ENCODE measurements at places on chromosomes 1 and 21.
A peak's percentile ranks its signal among the peaks of the same experiment; 100 is the strongest.

GRCh38 chr1:1122078-1122811 is 6.4 kb upstream of the C1orf159 start:
- peak; percentile 86 for DNase-seq

GRCh38 chr1:186202271-186202764 is 172.7 kb downstream of the TPR start:
- no peak for DNase-seq

GRCh38 chr1:167905182-167905581 is 8.8 kb downstream of the ADCY10 start:
- peak; percentile 49 for DNase-seq

- no peak for DNase-seq
Observed at GRCh38 chr1:100882698-100883097, 11.9 kb downstream of the EXTL2 start.

- no peak for DNase-seq
Observed at GRCh38 chr1:55610203-55610602, 395.0 kb upstream of the USP24 start.

- no peak for DNase-seq
Observed at GRCh38 chr1:212955098-212955497, 4.8 kb downstream of the VASH2 start.

- DNase-seq: peak; percentile 54
Observed at GRCh38 chr1:170666541-170667254, 2.8 kb downstream of the PRRX1 start.

DNA sequence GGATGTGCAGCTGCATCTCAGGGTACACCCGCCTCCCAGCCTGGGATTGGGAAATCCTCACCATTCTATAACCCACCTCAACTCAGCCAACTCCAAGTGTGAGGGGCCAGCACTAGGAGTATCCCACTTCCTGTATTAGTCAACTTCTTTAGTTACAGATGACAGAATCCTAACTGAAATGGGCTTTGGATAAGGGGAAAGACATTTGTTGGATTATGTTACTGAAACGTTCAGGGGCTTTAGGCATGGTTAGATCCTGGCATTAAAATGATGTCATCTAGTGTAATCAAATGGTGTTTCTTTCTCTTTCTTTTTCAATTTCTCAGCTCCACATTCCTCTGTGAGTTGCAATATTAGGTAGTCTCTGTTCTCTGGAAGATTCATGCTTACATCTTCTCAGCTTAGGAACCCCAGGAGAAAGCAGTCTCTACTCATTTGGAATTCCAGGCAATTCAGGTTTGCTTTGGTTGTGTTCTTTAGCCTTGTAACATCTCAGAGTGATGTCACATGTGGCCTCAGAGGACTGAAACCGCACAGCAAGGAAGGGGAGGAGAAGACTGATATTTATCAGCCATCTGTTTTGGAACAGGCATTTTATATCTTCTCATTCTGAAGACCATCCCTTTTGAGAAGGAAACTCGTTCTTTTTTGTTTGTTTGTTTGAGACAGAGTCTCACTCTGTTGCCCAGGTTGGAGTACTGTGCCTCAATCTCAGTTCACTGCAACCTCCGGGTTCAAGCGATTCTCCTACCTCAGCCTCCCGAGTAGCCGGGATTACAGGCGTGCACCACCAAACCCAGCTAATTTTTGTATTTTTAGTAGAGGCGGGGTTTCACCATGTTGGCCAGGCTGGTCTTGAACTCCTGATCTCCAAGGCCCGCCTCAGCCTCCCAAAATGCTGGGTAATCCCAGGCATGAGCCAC is 18.9 kb upstream of the TMEM54 start:
- DNase-seq: no peak

DNA sequence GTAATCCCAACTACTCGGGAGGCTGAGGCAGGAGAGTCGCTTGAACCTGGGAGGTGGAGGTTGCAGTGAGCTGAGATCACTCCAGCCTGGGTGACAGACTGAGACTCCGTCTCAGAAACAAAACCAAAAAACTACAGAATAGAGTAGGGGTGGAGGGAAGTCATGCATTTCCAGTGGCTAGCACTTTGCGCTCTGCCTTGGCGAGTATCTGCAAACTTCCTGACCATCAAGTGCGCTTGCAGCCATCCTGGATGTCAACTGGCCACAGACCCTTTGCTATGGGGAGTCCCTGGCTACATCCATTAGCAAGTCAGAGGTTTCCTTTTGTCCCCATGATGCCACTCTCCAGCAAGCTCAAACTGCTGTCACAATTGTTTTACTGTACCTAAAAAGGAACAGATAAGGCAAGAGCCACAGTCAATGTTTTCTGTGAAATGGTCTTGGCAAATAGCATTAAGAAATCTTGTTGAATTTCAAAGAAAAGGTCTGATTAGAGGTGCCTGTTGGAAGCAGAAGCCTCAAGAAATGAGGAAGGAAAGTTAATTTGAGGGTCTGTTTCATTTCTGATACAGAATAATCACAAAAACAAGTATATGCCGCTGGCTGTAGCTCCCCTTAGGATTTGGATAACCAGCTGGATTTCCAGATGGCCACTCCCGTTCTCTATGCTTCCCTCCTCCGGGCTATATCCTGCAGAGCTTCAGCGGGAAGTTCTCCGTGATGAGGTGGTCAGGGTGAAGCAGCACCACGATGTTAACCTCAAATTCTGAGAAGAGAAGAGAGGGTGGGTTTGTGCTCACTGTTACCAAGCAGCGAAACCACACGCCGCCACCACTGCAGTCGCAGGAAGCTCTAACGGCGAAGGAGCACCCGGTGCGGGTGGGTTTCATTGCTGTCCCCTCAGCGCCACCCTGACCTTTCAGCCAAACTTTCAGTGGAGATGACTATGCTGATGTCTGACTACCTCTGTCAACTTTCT is 42.0 kb downstream of the VPS26C start:
- no peak for DNase-seq

GRCh38 chr1:223765719-223766340 is 53.5 kb downstream of the CAPN2 start:
- DNase-seq: no peak

DNA sequence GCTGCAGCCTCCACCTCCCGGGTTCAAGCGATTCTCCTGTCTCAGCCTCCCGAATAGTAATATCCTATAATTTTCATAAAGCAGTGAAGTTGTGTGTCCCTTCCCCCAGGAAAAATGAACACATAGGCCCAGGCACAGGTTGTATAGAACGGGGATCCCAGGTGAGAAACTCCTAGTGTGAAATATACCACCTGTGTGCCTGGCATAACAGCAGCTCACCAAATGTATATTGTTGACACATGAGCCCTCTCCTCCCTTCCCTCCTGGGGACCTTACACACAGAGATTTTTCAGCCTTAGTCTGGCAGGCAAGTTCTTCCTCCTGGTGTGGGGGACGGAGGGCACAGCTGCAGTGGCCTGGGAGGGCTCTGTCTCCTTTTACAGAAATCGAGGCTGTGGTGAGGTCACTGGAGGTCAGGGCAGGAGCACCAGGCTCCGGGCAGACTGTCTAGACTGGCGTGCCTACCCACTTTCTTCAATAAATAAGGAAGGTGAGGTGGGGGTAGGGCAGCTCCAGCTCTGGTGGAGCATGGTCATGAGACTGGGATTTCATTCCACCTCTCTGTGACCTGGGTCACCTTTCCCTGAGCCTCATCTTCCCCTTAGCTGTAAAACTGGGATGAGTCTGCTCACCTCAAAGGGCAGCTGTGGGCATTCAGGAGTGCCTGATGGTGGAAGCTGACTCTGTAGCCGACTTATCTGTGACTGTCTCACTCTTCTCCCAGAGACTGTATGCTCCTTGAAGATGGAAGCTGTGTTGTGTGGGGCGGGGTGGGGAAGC is 14.3 kb downstream of the RCC1 start:
- no peak for DNase-seq

GRCh38 chr1:94322696-94323095 is 85.3 kb upstream of the ARHGAP29 start:
- no peak for DNase-seq

DNA sequence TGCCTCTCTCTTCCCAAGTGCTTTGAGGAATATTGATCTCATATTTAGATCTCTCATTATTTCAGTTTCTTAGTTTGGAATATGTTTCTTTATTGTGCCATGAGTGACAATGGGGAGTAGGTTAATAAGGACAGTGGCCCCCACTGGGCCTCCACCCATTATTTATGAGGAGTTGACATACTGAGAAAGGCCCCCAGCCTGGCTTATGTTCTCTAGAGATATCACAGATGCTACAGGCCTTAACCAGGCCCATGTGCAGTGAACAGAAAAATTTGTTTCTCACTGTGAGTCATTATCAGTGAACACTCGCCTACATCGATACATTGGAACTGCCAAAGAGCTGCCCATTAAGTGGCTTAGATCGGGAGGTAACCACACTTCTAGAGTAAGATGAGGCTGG is 35.7 kb upstream of the SYT6 start:
- no peak for DNase-seq

DNA sequence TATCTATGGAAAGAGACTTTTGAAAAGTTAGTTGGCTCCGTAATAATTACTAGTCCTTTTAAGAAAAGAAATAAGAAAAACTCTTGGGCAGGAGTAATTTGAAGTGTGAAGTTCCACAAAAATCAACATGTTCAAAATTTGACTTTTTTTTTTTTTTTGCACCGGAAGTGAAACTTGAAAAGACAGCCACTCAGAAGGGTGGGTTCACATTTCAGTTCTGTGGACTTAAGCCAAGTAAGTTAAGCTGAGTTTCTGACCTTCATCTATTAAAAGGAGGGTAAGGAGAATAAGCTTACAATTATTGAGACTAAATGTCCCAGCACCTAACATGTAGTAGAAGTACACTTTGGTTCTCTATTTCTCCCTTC is 11.0 kb downstream of the RO60 start:
- DNase-seq: no peak

- DNase-seq: no peak
Observed at GRCh38 chr21:45297329-45297728, 9.6 kb upstream of the POFUT2 start.

GRCh38 chr1:31762726-31763670 is 1.1 kb downstream of the ADGRB2 start:
- peak; percentile 90 for DNase-seq

DNA sequence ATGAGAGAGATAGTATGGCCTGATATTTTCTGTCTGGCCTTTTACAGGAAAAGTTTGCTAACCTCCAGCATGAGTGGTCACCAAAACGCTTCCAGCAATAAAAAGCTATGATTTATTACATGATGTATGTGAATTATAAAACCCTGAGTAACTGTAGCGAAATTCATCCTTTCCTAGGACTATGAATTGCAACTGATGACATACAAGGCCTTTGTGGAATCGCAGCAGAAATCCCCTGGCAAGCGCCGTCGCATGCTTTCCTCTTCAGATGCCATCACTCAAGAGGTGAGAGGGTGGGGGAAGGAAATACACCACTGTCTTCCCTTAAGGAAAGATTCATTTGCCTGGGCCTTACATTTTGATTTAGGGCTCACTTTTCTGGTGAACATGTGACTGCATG is 117.9 kb downstream of the MACF1 start:
- DNase-seq: no peak

DNA sequence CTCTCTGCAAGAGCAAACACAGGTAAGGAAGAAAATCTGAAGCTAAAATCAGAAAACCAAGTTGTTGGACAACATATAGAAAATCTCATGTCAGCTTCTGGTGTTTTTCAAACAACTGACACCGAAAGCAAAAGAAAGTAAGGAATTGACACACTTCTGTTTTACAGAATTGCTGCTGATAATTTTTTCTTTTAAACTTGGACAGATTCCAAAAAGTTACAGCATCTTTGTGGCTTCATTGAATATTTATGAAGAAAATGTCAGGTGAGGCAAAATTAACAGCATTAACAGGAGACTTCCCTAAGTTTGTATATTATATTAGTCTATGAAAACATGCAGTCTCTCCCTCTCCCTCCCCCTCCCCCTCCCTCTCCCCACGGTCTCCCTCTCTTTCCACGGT is 14.9 kb upstream of the CTSS start:
- no peak for DNase-seq

DNA sequence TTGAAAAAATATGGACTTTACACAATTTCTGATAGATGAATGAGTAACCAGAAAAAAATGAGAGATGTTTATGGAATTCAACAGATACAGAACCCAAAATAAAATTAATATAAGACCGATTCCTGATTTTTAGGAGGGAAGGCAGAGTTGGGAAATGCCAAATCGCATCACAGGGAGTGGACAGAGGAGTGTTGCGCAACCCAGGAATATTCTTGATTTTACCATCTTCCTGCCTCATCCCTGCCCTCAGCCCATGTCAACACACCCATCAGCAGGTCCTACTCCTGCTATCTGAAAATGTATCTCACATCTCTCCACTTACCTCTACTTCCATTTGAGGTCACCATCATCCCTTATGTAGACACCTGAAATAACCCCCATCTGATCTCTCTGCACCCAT is 221.0 kb downstream of the DSCAM start:
- no peak for DNase-seq

GRCh38 chr1:244217711-244218110 is 166.6 kb downstream of the ZBTB18 start:
- DNase-seq: no peak

DNA sequence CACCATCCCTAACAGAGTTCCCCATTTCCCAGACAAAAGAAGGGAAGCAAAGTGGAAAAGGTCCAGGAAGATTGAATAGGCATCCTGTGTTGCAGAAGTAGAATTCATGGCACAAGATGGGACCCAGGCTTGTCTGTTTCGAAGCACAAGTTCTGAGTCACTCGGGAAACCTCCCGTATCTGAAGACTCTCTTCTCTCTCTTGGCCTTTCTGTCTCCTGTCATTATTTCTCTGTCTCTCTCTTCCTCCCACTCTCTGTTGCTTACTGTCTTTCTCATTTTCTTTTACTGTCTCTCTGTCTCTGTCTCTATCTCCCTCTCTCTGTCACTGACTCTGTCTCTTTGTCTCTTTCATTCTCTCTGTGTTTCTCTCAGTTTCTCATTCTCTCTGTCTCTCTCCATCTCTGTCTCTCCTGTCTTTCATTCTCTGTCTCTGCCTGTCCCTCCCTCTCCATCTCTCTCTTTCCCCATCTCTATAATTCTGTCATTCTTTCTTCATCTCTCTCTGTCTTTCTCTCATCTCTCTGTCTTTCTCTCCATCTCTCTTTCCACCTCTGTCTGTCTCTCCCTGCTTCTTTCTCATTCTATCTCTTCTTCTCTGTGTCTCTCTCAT is 23.7 kb downstream of the RNF187 start:
- no peak for DNase-seq

- DNase-seq: no peak
Observed at GRCh38 chr1:12085643-12086260, 22.6 kb downstream of the TNFRSF8 start.

GRCh38 chr1:1451696-1452364 is 2.3 kb downstream of the ATAD3C start:
- no peak for DNase-seq

All from H9 (cell line).